ENCODE measurements at places on chromosomes 4 and X.

DNA sequence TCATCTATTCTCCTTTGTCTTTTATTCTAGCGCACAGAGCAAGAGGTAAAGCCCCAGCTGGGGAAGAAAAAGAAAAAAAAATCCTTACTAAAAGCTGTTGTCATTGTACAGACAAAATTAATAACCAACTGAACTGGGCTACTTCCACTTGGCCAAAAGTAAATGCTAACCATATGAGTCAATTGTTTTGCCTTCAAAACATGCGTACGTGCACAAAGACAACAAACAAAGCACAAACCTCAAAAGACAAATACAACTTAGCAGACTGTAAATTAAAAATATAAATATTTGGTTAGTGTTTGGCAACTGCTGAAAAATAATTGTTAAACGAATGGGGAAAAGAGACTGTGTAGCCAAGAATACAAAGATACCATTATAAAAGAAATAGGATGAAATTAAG, 5.9 kb downstream of the EDA2R start:
- no peak for DNase-seq

DNA sequence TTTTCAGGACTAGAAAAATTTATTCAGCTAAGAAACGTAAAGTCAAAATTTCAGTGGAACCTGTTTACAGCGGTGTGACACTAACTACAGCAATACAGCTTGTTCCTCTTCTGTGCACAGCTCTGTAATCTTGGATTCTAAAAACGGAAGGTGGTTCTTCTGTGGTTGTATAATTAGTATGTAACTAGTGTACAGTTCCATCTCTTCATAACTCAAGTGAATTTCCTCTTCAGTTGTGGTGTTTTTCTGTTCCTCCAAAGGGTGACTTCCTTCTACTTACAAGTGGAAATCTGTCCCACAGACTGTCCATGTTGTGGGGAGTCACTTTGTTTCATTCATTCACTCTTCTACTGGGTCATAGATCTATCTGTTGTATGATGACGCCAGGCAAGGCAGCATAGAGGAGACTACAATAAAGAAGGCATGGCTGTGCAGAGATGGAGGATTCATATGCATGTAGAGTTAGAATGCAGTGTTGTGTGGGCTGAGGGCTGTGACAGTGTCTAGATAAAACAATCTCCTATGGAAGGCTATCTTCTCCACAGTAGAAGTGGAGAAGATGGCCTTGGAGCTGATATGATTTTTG, 5.4 kb downstream of the DAPP1 start:
- no peak for DNase-seq

DNA sequence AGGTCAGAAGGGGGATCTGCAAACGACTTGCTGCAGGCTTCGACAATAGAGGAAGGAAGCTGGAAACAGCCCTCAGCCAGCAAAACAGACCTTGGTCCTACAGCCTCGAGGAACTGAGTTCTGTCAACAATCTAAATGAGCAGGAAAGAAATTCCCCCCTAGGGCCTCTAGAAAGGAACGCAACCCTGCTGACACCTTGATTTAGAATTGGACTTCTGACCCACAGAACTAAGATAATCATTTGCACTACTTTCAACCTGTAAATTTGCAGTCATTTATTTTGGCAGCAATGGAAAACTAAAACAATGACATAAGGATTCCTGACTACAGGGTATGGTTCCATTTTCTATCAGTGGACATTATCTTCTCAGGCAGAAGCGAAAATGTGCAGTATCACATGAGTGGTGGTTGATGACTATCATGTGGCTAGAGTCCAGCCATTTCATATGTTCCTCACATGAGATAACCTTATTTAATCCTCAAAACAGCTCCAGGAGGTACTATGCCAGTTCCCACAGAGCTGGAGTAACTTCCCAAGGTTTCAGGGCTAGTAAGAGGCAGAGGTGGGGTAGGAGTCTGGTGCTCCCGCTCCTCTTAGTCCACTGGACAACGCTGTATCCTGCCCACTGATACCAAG, 61.6 kb downstream of the SAT1 start:
- no peak for DNase-seq

- no peak for DNase-seq
Measured at GRCh38 chr4:184442314-184442635, 32.1 kb downstream of the IRF2 start.
